Frontal cortex (tissue), 4 donors: ENCODE measurements at places on chromosomes 3 and 15. TPM values are rescaled to one million over a fixed set of nuclear protein-coding genes. Genes with fewer than 3 reads are reported as not detected.

DNA sequence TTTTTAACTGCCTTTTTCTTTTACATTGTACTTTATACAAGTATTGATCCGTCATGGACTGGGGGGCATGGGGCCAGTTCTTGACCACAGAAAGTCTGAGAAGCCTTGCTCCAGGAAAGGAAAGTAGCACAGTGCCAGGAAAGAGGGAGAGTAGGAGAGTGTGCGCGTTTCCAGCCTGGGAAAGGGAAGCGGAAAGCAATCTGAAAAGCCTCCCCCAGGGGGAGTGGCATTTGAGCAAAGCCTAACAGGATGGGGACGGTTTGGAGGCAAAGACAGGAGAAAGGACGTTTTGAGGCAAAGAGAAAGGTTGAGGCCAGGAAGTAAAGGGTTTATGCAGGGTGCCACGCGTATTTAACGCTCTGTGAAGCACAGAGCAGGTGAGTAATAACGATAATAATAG, 116.9 kb downstream of the RORA start:
- no peak for DNase-seq

DNA sequence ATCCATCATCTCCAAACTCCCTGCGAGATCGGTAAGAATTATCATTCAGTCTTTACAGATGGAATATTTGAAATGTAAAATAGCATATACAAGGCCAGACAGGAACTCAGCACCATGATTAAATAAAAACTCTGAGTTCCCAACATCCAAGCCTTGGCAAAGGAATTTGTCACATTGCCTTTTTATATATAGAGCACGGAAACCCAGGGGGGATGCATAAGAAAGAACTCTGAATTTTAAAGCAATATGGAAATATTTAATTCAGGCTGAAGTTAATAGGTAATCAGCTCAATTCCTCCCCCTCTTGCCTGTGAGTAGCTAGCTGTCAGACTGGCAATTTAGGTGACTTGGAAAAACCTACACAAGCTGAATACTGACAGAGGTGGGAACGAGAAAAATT, 217.9 kb upstream of the KCNMB2 start:
- DNase-seq: no peak

DNA sequence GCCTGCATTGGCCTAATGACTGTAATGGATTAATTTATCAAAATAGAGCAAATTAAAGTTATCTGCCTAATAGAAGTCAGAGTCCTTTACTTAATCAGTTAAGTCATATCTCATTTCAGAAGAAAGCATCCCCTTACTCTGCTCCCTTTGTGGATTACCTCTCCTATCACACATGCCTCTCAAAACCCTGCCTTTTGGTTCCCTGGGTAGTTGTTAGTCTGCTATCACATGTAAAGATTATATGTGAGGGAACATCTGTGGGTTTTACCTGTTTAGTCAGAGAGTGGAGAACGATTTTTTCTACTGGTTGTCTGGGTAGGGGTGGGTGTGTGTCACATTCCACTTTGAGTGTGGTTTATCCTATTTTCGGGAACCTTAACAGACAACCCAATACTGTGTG, 16.4 kb downstream of the UBE2E2 start:
- no peak for DNase-seq

DNA sequence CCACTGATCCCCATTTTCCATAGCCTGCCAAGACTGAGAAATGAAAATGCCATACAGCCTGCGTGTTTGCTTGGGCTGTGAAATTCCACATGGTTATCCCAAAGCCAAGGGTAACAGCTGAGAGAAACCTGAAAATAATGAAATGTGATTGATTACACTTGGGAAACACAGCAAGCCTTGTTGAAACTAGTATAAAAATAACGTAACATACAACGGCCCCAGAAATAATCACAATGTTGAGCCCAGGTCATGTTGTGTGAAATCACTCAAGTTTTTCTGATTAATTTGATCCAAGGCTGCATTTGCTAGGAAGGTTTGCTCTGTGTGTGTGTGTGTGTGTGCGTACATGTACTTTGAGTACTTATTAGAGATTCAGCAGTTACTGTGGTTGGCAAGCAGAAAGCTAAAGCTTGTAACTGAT, 269.0 kb downstream of the OXSM start:
- no peak for DNase-seq

GRCh38 chr3:142912402-142913172, 23.7 kb upstream of the PCOLCE2 start:
- no peak for DNase-seq

DNA sequence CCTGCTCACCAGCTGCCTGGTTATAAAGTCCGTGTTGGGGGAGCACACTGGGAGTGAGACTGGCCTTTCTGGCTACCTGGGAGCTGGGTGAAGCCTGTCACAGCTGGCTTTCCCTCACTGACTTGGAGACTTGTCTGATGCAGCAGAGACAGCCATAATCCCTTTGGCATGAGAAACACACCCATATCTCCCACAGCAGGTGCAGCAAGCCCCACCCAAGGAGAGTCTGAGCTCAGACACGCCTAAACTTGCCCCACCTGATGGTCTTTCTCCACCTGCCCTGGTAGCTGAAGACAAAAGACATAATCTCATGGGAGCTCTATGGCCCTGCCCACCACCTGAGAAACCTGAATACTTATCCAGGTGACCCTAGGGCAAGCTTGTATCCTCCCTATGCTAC, 54.8 kb downstream of the NMD3 start:
- DNase-seq: no peak

DNA sequence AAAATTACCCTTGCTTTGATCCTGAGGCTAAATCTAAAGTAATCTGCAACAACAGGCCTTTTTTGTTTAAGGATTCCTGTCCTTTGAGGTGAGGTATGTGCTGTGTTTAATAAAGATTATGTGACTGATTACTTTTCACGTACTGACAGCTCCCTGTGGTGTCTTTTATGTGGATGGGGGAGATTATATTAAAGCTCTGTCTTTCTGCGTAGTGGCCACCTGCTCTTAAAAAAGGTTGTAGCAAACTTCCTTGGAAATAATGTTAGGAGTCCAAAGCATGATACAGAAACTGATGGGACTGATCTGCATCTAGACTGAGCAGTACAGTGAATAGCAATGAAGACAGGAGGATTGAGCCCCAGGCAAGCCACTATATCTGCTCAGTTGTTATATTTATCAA, 453.0 kb upstream of the GOLIM4 start:
- no peak for DNase-seq

GRCh38 chr3:76352511-76353284, 567.3 kb upstream of the ZNF717 start:
- no peak for DNase-seq

DNA sequence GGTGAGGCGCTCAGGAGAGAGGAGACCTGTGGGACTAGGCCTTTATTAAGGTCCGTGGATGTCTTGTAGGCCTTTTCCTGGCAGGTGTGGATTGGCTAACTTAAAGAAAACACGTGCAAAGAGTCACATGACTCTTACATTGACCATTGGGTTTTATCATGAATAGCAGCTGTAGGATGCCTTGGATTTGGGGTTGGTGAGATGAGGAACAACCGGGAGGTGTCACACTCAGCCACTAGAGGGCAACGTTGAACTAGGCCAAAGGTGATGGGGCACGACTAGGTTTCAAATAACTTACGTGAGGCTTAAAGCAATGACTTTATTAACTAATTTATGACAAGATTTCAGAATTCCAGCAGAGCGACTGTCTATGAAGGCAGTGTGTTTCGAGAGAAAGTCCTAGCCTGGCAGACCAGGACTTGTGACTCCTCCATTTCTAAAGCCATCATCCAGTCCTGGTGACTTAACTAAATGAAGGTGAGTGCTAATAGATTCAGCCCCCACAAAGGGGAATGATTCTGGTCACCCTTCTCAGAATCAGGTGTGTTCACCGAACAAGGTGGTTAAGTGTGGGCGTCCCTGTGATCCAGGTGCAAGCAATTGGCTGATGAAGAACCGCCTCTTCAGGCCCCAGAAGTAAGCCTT, 345.6 kb downstream of the MCTP2 start:
- DNase-seq: no peak

- no peak for DNase-seq
These were observed 112.6 kb upstream of the KBTBD8 start for GRCh38 chr3:66885326-66886000.

GRCh38 chr15:27341780-27342343, 370.9 kb downstream of the GABRG3 start:
- no peak for DNase-seq

DNA sequence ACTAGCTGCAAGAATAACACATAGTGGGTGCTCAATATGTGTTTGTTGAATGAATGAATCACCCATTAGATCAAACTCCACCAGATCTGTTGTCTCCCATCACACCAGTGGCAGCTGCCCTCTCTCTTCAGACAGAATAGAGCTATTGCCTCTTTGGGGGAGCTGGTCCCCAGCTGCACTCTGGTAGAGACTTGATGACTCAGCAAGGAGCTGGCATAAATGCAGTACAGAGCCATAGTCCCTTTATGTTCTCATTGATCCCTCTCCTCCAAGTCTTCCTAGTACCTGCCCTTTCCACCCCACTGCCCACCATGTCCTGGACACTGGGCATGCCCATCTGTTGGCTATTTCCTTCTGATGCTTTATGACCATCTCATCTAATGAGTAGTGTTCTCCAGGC, 361.9 kb downstream of the LRTM1 start:
- DNase-seq: no peak

DNA sequence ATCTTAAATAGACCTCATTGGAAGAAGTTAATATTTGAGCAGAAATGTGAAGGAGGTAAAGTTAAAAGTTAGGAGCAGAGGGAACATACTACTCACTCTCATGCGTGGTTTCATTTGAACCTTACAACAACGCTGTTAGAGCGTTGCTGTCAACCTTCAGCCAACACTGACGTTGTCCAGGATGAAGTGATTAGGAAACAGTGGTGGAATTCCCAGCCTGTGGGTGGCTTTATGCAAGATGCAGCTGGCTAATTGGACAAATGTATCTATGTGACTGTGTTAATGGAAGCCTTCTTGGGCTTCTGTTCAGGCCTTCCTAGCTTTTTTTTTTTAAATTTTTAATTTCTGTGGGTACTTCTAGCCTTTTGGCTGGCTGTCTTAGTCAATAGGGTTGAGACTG, 40.5 kb downstream of the PTPRG start:
- no peak for DNase-seq

DNA sequence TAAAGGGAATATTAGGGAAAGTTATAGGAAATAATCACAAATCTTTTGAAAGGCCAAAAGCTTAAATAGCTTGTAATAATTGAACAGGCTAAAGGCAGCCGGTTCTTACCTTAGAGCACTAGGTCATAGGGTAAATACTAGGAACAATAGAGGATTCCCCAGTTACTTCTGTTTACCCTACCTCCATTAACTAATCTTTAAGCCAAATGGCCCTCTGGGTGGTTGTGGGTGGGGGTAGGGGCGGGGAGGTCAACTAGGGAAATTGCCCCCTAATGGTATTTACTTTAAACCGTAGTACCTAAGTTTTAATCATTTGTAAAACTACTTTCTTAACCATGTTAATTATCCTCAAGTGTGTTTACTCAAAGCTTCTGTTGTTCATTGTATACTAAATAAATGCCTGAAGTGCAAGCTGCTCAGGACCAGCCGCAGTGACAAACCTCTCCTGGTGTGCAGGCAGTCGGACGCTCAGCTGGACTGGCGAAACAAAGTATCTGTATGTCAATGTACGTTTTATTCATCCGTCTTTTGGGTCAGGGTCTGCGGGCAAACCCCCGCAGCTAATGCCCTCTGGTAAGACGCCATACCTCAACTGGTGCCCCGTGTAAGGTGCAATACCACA, 18.9 kb downstream of the MAGEL2 start:
- DNase-seq: no peak

Gene MUC20
- total RNA-seq: 2.0 TPM

Gene INSYN1
- total RNA-seq: 26.1 TPM

Gene SIDT1
- total RNA-seq: 8.2 TPM

Gene SKIC8
- 53.0 TPM for total RNA-seq

Gene PRICKLE2
- 84.0 TPM for total RNA-seq

Gene SORD
- 4.5 TPM for total RNA-seq

Gene SERINC4
- 0.41 TPM for total RNA-seq
